Non-pigmented ciliary epithelial cell (primary cell): ENCODE measurements at places on chromosomes 6 and 20.

DNA sequence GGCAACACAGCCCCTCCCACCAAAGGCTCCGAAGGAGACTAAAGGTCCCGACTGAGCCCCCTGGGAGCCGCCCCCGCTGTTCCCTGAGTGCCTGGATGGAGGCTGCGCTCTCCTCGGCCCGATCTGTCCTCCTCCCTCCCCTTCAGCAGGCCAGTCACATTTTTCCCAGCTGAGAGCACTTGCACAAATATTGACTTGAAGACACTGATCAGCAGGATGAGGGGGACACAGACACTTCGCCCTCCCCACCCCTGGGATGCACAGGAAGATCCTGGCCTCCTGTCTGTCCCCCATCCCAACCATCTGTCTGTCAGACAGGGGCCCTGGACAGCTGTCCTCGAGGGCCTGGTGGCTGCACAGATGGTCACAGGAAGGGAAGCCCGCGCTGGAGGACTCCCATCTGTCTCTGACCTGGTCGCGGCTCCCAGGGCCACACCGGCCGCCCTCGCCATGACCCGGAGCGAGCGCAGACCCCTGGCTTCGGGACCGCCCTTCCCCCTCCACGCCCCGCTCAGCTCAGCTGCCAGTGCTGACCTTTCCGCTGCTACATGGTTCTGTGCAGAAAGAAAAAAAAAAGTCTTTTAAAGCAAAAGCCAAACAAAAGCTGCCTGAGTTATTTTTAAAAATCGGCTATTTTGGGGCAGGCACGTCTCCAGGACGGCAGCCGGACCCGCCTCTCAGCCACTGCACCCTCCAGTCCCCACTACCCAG lies 11.1 kb downstream of the LAMA5 start:
- no peak for DNase-seq

DNA sequence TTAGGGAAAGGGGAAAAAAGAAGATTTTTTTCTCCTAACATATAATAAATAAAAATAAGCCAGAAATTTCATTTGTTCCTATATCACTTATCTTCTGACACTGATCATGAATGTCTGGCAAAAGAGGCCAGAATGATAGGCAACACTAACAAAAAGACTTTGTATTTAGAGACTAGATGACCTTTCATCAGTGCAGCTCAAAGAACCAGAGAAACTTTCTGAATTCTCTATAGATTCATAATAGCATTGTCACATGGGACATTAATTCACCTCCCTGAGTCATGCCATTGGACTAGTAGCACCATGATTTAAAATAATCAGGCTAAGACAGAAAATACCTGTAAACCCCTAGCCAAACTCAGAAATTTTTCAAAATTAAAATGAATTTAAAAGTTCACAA lies 95.4 kb upstream of the CCDC28A start:
- no peak for DNase-seq

GRCh38 chr20:34876406-34877282 lies at the start of gene ACSS2:
Gene ACSS2, plus strand, starts transcription at chr20:34876612. Its CDS starts 34 bp downstream, at chr20:34876646.
- DNase-seq = no peak

GRCh38 chr6:167574431-167575151 lies 249.7 kb downstream of the TTLL2 start:
- DNase-seq = no peak

- DNase-seq = no peak
Observed at GRCh38 chr6:90483116-90483839, 103.6 kb downstream of the MAP3K7 start.

DNA sequence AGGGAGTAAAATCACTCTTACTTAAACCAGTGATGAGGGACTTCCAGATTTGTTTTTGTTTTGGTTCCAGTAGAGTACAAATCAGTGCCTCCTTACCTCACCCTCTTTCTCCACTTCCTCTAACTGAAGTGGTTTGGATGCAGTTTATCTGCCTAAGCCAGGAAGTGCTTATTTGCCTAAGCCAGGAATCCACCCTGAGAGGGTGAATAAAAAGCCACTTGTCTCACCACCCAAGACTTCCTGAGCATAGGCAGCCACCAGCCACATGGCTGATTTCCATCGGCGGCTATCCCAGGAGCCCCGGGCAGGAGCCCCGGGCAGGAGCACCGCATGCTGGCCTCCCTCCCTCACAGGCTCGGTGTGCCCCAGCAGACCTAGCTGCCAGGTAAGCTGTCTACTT lies 12.0 kb downstream of the LRP11 start:
- no peak for DNase-seq
